ENCODE measurements at places on chromosomes 4 and X.

DNA sequence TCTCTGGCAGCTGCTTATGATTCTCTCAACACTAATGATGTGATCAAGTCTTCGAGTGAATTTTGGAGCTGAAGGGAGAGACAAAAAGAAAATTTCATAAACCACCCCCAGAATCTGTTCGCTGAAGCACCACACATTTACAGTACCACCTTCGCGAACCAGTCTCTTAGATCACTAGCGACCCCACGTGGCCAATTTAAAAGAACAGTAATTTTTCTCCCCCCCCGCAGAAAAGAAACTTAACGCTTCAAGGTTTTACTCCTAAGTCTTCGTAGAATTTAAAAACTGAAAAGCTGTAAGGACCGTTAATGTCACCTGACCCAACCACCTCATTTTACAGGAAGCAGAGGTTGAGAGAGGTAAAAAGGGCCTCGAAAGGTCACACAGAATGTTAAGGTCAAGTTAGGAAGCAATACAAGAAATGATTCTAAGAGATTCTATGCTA lies 187.5 kb downstream of the QDPR start:
- no peak for DNase-seq

GRCh38 chr4:148854203-148854602 lies 412.0 kb upstream of the NR3C2 start:
- DNase-seq: no peak

DNA sequence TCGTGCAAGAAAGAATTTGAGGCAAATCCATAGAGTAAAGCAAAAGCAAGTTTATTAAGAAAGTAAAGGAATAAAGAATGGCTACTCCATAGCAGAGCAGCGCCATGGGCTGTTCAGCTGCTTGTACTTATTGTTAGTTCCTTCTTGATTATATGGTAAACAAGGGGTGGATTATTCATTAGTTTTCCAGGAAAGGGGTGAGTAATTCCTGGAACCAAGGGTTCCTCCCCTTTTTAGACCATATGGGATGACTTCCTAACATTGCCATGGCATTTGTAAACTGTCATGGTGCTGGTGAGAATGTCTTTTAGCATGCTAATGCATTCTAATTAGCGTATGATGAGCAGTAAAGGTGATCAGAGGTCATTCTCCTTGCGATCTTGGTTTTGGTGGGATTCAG lies 23.5 kb upstream of the CEP135 start:
- no peak for DNase-seq

DNA sequence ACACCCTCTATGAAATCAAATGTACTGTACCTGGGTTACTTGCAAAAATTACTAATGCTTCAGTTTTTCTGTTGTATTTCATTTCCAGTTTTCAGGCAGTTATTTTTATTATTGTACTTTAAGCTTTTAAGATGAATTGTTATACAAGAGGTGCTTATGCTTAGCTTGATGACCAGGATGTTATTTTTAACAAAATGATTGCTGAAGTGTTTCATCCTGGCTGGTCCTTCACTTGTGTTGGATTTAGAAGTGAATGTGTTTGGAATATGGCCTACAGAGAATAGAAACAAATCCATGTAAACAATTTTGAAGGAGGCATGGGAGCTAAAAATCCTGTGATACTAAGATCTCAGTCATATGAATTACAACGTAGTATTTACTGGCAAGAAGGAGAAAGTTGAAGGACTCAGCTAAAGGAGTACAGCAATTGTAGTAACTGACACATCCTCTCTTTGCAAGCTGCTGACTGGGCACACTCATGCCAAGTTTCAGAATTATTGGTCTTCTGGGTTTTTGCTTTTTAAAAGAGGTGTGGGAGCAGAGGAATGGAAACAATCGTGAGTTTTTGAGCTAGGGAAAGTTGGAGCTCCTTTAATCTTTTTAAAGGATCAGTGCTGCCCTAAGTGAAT lies 9.2 kb downstream of the UBE2A start:
- no peak for DNase-seq

GRCh38 chrX:69015564-69016292 lies 149.5 kb downstream of the PJA1 start:
- DNase-seq: no peak

- no peak for DNase-seq
Measured at GRCh38 chr4:11566444-11567022, 137.8 kb upstream of the HS3ST1 start.

- no peak for DNase-seq
Measured at GRCh38 chrX:24023972-24024669, 2.9 kb downstream of the KLHL15 start.

DNA sequence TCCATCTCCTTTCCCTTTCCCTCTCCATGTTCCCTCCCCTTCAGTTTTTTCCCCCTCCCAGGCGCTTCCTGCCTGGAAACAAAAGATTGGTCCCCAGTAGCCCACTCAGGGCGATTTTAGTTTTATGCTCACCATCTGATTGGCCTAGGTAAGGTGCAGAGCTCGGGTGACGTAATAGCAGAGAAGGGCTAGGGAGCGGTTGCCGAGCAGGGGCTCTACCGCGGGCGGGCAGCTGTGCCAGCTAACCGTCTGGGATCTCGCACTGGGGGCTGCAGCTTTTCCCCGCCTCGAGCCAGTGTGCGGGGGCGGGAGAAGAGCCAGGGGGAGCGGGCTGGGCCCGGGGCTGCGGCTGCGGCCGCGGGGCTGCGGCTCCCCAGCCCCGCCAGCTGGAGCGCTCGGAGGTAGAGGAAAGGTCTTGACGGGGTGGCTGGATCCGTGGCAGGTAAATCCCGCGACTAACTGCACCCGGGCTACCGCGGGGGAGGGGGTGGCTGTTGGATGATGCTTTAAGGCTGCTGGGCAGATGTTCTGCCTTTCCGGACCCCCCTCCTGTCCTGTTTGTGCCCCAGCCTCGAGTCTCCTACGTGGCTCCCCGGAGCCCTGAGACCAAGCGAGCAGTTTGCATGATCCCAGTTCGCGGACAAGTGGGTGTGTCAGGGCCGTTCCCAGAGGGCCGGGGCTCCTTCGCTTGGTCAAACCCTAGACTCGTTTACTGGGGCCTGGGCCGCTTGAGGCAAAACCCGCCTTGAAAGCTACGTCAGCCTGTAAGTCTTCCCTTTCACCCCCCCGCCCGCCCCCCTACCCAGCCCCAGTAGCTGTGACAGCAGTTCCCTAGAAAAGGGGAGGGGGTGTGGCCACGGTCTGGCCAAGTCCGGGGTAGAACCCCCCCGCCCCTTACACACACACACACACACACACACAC lies at the start of gene PAK3:
Gene PAK3, plus strand, starts transcription at position 218 of the 922 bp plus-strand sequence. CDS start 26,913 bp downstream, outside the sequence.
- no peak for DNase-seq

GRCh38 chr4:142952821-142953580 lies 106.9 kb upstream of the INPP4B start:
- no peak for DNase-seq

DNA sequence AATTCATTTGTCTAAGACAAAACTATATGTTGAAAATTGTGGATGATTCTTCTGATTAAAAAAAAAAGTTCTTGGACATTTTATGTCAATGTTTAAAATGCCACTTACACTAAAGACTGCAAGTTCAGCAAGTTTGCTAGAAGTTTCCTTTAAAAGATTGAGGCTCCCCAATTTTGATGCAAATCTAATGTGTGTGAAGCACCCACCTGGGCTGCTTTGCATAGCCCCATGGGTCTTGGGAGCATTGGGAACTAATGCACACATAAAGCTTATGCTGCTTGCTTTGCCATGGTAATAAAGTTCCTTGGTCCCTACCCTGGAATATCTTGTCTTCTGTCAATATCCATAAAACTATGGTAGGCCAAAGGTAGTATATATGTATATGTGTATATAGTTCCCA lies 725.9 kb upstream of the GRID2 start:
- DNase-seq: no peak

- DNase-seq: no peak
Measured at GRCh38 chr4:168336837-168337549, 18.4 kb upstream of the DDX60 start.

DNA sequence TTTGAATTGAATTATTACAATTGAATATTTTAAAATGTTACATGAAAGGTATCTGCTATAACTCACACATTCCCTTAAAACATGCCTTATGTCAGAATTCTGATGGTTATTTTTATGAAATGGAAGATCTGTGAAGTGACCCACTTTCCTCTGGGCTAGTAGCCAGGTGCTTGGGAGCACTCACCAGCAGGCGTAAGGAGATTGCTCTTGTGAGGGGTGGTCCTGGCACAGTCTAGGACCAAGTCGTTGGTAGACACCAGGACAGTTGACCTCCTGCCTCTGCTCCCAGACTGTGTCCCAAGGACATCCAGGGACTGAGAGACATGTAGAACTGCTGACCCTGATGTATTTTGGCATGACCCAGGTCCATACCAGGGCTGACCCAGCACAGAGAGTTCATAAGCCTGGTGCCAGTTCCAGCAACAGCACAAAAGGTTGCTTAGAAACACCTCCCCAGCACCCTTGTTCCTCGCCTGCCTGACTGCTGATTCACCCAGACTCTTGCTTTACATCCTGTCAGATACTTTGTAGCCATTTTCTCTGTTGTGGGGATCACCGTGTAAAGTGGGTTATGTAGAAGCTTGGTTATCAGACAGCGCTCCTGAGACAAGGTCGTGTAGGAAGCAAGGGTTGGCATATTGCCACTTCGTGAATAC lies 48.5 kb downstream of the NELFA start:
- no peak for DNase-seq

DNA sequence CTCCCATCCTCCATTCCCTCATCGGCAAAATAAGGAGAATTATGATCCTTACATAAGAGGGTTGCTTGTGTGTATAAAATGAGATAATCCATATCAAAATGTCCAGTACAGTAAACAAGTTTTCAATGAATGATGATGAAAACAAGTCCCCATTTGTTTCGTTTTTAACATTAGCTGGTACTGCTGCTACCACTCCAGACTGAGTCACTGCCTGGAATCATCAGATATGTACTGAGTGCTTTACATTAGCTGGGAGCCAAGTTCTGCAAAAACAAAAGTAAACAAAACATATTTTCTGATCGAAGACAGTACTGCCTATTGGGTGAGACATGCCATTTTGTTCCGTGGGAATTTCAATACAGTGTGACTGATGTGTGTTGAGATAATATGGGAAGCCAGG lies 123.2 kb upstream of the IGFBP7 start:
- no peak for DNase-seq

DNA sequence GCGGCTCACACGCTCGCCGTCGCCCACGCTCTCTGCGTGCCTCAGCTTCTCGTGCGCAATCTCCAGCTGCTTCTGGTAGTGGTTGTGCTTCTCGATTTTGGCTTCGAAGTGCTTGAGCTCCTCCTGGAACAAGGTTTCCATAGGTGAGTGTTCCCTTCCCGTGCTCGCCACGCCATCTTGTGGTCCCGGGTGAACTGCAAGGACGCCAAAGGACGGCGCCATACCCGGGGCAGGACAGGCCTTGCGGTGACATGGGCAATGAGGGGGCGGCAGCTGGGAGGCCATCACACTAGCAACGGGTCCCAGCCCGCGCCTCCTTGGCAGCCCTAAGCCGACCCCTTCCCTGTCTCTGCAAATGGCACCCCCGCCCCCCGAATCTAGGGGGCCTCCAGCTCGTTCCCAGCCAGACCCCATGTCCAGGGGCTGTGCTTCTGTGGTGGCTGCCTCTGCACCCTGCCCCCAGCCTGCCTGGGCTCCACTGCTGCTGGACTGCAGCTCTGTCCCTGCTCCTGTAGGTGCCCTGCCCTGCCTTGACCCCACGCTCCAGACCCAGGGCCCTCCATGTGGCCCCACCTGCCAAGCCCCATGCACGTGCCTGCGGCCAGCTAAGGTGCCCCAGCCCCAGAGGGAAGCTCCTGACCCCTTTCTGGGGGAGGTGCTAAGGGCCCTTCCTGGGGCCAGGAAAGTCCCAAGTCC lies 17.3 kb downstream of the LRPAP1 start:
- DNase-seq: no peak

DNA sequence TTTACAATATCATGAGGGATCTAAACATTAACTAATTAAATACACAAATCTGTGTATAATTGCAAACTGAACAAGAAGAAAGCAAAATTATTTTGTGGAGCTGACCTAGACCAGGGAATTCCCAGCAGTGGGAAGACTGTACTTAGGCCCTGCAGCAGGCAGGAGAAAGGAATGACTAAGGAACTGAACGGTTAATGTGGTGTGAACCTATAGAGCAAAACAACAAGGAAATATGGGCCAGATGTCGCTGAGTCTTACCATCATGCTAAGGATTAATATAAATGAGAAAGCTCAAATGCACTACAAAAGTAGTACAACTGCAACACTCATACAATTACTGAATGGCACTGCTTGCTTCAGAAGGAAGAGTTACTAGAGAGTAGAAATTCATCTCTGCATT lies 120.3 kb upstream of the ATXN3L start:
- DNase-seq: no peak

DNA sequence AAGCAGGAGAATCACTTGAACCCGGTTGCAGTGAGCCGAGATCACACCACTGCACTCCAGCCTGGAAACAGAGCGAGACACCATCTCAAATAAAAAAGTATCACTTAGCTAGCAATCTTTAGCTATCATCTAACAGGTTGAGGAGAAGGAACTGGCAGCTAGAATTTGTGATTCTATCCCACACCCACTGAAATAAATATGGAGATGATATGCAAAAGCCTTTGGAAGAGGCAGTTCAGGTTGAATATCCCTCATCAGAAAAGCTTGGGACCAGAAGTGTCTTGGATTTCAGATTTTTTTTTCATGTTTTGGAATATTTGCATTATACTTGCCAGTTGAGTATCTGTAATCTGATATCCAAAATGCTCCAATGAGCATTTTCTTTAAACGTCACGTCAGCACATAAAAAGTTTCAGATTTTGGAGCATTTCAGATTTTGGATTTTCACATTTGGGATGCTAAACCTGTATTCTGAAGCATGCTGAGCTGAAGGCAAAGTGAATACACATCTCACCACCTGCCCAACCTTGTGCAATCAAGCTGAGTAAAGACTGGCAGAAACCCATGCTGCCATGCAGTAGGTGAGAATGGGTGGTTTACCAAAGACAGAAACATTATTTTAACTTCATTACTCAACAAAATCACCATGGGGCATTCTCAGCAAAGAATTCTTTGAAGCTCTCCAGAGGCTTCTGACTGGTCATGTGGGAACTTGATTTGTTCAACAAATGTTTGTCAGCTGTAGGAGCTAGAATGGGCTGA lies 159.3 kb downstream of the SH3KBP1 start:
- no peak for DNase-seq

GRCh38 chr4:92346289-92346688 lies 42.5 kb downstream of the GRID2 start:
- no peak for DNase-seq

DNA sequence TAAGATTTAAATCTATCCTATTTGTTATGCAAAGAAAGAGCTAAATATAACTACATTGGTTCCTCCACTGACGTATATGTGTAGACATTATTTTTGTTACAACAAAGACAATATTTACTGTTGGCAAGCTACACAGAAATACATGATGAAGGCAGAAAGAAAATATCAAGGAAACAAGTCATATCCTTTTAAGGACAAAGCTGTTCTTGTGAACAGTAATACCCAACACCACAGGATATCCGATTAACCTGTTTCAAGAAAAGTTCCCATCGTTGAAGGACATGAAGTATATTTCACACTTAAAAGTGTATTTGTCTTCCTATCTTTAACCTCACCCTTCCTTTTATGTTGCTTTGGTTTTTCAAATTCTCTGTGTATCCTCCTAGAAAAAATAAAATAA lies 235.8 kb upstream of the AADAT start:
- DNase-seq: no peak

GRCh38 chr4:41257257-41257901 lies 651 bp downstream of the UCHL1 start:
- no peak for DNase-seq

GRCh38 chr4:156888762-156889161 lies 82.8 kb downstream of the PDGFC start:
- DNase-seq: no peak

GRCh38 chr4:42488554-42488953 lies 91.3 kb downstream of the SHISA3 start:
- no peak for DNase-seq

Measured in cortex of kidney (tissue), 1 donor.